GM18507 (cell line): ENCODE measurements at places on chromosomes 6 and 20.

- no peak for DNase-seq
Observed at GRCh38 chr6:27810768-27811450, 101.3 kb downstream of the OR2B2 start.

- no peak for DNase-seq
Observed at GRCh38 chr6:147418523-147418922, 90.0 kb upstream of the SAMD5 start.

DNA sequence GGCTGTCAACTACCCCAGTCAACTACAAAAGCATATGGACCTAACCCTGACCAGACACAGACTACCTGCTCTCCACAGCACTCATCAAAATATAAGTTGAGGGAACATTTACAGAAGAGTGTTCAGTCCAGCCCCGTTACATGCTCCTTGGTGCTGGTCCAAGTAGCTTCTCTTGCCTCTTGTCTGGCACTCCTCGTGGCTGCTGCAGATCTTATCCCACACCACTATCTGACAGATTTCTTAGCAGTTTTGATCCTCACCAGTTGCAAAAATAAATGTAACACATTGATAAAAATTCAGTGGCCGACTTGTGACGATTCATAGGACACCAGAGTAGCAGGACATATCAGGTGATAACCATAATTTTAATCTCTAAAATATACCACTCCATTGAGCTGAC, 30.6 kb downstream of the FASTKD5 start:
- no peak for DNase-seq

DNA sequence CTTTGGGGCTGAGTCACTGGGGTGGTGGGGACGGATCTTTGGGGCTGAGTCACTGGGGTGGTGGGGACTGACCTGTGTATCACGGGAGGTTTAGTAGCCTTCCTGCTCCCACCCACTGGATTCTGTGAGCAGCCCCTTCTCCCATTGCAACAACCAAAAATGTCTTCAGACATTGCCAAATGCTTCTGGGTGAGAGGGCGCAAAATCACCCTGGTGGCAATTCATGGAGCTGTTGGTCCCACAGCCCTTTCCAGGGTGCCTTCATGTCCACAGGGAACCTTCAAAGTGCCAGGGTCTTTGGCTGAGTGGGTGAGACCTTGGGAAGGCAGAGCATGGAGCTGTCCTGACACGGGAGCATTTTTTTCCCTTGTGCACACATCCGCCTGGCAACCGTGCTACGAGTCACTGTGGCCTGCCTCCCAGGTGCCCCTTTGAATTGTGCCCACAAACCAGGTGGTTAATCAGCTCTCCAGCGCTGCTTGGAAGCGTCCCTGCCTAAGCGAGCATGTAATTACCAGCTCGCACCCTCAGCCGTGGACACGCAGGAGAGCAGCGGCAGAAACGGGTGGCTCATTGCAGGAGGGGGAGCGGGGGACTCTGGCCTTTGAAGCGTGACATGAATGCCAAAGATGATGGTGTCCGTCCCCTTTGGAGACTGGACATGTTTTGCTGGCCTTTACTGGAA, 27.4 kb upstream of the APCDD1L start:
- DNase-seq = no peak

- DNase-seq = no peak
Observed at GRCh38 chr6:134014588-134015137, 37.8 kb downstream of the SLC2A12 start.

DNA sequence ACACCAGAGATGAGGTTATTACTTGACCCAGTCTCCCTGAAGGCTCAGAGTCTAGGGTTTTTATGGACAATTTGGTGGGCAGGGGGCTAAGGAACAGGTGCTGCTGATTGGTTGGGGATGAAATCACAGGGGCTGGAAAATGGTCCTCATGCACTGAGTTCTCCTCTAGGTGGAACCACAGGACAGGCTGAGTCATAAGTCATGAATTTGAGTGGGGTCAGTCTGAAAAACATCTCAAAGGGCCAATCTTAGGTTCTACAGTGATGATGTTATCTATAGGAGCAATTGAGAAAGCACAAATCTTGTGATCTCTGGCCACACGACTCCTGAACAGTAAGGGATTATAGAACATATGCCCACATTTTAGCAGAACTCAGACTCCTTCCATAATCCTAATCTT, 5.9 kb upstream of the MRS2 start:
- no peak for DNase-seq

DNA sequence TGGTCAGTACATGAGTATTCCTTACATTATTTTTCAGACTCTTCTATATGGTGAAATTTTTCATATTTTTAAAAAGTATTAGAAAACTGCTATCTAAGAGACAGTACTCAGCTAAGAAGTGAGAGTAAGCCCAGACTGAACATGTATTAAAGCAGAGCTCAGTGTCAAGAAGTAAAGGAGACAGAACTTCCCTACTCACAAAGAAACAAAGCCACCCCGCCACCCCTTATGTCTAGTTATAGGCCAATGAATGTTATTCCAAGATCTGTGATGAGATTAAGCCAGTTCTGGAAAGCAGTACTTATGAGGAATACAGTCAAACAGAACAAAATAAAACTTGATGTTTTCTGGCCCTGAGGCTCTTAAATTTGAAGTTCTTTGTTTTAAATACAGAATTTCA, 114.5 kb downstream of the RNGTT start:
- no peak for DNase-seq

DNA sequence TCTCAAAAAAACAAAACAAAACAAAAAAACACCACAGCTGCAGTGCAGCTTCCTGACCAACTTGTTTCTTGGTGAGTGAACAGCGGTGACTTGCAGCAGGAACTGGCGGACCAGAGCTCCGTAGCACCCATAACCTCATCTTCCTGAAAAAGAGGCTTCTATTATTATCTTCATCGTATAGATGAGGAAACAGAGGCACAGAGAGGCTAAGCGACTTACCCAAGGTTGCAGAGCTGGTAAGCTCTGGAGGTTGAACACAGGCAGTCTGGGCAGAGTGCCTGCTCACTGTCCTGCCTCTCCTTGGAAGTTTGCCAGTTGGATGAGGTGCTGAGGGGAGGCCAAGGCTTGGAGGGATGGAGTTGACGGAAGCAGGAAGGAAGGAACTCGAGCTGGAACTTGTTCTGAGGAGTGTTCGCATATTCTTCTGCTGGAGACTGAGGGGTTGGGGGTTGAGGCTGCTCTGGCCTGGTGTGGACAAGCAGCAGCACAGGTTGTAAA, 47.9 kb upstream of the CCDC167 start:
- DNase-seq = no peak

DNA sequence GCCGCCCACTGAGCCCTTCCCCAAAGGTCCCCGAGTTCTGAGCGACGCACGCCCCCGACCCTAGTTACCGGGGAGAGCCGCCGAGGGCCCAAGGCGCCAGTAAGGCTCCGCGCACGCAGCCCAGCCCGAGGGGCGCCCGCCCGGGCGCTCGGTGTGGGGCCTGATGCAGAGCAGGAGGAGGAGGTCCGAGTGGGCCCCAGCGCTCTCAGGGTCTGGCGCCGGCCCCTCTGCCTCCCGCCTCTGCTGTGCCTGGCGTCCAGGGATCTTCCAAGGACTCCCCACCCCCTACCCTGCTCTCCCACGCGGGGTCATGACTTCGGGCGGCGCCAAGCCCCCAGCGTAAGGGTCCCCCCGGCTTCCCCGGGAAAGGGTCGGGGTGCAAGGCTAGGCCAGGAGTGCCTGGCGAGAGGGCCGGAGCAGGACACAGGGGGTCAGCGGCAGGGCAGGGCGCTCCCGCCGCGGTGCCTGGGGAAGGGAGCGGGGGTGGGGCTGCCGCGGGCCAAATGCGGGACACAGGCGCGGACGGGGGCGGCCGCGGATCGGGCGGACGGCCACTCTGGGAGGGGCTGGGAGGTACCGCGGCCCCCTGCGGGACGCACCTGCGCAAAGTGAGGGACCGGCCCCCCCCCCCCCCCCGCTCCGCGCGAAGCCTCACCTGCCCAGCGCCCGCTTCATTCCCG, 637 bp downstream of the ABHD12 start:
- no peak for DNase-seq

DNA sequence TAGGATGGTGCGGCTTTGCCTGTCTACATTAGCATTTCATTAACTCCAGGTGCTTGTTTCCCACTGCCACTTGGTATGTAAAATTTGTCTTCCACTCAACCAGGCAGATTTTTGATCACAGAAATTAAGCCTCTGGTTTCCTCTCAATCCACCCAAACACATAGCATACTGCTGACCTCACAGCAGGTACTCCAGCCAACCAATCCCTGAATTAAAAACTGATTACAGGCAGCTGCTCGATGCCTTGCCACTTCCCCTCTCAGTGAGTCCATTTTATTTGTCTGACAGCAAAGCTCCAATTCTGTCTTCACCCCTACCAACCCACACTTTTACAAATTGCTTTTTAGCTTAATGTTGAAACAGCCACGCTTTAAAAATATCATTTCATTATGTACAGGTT, 95.2 kb downstream of the PLCB1 start:
- DNase-seq = no peak

DNA sequence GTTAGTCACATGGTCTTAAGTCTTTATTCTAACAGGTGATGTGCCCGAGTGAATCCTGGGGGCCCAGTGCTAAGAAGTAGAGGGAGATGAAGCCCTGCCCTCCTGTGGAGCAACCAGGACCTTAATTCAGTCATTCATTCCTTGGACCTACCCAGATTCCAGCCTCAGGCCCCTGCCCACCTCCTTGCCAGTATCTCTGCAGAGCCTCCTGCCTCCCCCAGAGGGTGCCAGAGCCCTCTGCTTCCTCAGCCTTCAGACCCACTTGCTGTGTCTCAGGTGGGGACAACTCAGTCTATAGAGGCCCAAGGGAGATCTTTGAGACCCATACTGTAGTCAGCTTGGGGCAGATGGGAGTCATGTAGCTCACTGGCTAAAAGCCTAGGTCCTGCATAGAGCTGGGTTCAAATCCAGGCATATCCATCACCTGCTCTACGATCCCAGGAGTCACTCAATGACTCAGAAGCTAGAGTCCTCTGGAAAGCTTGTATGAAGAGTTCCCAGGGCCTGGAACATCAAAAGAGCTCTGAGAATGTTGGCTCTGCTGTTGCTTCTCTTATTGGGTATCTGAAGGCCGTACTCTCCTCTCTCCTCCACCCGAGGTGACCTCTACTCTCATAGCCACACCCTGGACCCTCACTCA, 3.9 kb upstream of the SIGLEC1 start:
- peak; percentile 14 for DNase-seq

- no peak for DNase-seq
Observed at GRCh38 chr6:158512809-158513208, 47.1 kb upstream of the TMEM181 start.

GRCh38 chr6:140020207-140020791, 645.9 kb upstream of the CITED2 start:
- DNase-seq = no peak

GRCh38 chr6:72620871-72621290, 983 bp upstream of the KCNQ5 start:
- DNase-seq = no peak

DNA sequence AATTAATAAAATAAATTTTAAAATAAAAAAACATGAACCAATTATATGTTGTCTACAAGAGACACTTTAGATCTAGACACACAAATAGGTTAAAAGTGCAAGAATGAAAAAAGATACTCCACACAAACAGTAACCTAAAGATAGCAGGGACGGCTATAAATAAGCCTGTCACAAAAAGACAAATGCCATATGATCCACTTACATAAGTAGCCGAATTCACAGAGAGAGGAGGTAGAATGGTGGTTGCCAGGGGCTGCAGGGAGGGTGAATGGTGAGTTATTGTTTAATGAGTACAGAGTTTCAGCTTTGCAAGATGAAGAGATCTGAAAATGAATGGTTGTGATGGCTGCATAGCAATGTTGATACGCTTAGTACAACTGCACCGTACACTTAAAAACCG, 32.7 kb downstream of the KATNA1 start:
- no peak for DNase-seq

DNA sequence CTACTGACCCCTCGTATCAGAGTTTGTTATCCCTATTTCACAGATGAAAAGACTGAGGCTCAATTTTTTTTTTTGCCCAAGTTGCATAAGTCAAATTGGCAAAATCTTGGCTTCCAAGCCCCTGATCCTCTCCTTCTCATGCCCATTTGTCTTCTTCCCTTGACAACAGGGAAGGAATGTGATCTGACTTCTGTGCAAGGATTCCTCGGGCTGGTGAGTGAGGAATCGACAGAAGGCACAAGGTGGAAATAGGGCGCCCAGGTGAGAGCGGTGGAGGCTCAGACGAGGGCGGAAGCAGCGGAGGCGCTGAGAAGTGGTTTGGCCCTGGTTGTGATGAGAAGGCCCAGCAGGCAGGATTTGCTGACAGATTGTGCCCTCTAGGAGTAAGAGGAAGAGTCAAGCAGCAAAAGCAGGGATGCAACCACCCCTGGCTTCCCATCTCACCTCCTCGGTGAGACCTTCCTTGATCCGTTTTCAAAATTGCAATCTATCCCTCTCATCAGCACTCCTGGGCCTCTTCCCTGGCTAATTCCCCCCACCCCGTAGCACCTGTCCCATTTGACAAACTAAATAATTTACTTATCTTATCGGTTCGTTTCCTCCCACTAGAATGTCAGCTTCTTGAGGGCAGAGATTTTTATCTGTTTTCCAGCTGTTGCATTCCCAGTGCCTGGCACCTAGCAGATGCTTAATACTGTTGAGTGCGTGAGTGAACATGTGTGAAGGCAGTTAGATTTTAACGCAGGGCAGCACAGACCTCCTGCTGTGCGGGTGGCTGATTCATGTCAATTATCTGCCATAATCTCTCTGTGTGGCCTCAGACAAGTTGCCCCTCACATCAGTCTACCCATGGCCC, 3.7 kb upstream of the SIRPA start:
- no peak for DNase-seq

GRCh38 chr6:26592649-26593048, 4.1 kb upstream of the ABT1 start:
- no peak for DNase-seq

- no peak for DNase-seq
Observed at GRCh38 chr20:21162631-21163030, 36.7 kb downstream of the KIZ start.

DNA sequence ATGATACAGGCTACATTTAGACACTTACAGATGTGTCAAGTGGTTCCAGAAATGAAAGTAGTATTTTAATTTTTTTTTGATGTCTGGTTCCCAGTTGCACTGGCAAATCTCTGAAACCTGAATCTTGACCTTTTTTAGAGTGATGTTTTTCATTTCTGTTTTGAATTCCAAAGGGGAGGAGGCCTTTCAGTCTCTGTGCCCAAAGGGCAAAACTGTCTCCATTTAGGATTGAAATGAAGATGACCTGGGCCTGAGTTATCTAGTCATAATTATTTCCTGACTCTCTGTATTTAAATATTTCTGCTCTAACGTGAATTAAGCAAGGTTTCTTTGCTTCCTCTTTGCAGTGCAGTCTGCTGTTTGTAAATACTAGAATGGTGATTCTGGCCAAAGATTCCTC, 252.9 kb upstream of the ZFP64 start:
- no peak for DNase-seq

DNA sequence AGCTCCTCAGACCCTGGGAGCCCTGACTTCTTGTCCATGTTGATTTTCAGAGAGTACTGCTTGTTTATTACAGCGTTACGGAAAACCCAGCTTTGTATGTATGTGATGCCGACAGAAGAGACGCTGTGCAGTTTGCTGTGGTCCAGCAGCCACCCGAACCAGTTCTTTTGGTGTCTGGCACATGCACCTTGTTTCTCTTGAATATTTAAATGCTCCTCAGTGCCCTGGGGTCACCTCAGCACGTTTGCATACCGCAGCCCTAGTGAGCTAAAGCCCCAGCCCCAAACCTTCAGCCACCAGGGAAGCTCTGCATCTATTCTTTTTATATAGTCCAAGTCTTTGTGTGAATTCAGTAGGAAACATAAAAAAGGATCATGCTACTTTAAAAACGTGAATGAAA, 39.9 kb downstream of the AFDN start:
- DNase-seq = no peak
